CD4-positive, alpha-beta T cell treated with Interleukin-17A for 1 hour (primary cell): ENCODE measurements at places on chromosomes 1 and 21.

DNA sequence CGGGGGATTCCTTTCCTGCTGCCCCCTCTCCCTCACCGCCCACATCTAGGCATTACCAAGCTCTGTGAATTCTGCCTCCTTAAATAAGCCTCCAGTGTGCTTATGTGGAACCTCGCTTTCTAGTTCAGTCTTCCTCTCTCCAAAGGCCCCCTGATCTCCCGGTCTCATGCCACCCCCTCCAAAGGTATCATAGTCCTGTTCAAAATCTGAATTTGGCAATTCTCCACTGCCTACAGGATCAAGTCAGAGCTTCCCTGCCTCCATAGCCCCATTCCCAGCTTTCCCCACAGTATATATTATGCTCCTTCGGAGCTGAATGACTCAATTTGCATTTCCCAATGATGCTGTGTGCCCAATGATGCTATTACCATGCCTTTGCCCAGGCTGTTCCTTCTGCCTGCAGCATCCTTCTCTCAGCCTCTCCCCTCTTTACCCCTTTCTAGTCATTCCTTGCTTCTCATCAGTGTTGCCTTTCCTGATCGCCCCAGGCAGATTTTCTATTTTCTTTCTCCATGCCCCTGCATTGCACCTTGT lies 1.7 kb downstream of the AZIN2 start:
- no peak for DNase-seq

DNA sequence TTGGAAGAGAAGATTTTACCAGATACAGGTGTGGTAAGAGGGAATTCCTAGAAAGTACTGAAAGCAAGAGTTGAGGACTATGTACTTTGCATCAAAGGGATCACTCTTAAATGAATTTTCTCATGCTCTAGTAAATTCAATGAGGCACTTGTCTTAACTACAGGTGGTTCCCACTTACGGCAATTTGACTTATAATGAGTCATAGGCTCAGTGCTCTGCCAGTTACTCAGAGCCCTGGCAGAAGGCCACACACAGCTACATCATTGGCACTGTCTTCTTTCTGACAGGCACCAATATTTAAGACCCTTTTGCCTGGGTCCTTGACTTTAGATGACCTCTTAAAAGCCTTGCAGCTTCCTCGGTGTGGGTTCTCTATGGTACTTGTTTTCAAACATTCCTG lies 15.9 kb upstream of the ADAMTS5 start:
- no peak for DNase-seq

DNA sequence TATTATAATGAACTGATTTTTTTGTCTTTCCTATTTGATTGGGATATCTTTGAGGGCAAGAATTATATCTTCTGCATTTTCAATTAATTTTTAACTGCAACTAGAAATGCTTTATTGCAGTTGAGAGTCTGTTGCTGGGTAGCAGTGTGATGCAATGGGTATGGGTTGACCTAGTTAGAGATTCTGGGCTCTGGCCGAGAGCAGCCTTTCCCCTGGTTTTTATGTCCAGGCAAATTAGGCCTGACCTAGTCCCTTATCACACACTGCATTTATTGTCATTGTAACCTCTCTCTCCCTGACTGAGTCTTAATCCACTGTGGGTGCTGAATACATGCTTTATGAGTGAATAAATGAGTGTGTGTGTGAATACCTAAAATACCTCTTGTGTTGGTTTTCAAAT lies 206.4 kb upstream of the PTGFR start:
- no peak for DNase-seq

GRCh38 chr21:39020751-39021477 lies 162.3 kb downstream of the PSMG1 start:
- DNase-seq = no peak

- DNase-seq = no peak
Measured at GRCh38 chr1:167926486-167926997, 9.9 kb upstream of the DCAF6 start.

DNA sequence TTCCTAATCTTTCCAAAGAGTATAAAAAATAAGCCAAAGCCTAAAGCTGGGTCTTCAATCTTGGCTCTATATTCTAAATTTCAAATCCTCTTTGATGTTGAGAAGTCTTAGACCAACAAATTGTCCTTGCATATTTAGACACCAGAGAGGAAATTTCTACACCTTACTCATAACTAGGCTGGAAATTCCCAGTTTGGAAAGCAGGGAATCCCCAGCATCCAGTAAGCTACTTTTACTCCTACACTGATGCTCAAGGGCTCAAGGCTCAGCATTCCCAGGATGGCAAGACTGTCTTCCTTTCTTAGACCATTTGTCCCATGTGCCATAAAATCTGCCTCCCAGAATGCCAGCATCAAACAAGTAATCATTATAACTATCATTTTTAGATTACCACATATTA lies 28.3 kb downstream of the PRDX6 start:
- no peak for DNase-seq

DNA sequence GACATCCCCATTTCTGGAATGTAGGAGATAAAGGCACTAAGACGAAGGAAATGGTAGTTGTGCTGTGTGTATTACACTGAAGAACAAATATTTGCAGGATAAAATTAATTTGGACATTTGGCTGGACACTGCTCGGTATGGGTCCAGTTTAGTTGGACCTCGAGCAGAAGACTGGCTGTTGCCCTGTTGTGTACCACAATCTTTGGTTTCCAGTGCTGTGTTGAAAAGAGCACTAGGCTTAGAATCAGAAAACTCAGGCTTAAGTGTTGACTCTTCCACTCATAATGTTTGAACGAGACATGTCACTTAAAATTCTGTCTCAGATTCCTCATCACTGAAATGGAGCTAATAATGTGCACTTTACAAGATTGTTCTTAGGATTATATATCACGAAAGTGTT lies 1.2 kb upstream of the ARPC5 start:
- DNase-seq = no peak

- no peak for DNase-seq
Measured at GRCh38 chr1:200909757-200910239, 15.1 kb downstream of the INAVA start.

DNA sequence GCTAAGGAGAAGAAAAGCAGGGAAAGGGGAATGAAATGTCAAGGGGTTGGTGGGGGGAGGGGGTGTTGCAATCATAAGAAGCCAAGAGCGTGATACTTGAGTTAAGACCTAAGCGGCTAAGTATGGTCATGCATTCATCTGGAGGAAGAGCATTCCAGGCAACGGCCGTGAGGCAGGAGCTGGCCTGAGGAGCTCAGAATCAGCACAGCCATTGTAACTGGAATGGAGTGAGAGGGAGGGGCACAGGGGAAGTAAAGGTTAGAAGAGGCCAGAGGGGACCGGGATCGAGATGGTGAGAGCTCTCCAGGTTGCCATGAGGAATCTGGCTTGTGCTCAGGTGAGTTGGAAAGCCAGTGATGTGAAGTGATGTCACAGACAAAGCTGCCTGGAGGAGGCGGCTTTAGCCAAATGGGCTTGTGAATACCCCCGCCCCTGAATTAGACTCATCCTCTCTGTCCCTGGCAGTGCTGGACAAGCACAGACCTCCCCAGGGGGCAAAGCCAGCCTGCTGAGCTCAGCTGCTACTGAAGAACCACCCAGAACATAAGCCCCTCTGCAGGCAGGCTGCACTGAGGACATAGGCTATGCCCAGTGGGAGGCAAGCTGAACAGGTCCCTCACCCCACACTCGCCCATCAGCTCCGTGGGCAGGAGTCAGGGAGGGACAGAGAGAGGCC lies 61.1 kb upstream of the LAPTM5 start:
- no peak for DNase-seq

GRCh38 chr1:100035214-100035613 lies 65.4 kb downstream of the SLC35A3 start:
- no peak for DNase-seq

DNA sequence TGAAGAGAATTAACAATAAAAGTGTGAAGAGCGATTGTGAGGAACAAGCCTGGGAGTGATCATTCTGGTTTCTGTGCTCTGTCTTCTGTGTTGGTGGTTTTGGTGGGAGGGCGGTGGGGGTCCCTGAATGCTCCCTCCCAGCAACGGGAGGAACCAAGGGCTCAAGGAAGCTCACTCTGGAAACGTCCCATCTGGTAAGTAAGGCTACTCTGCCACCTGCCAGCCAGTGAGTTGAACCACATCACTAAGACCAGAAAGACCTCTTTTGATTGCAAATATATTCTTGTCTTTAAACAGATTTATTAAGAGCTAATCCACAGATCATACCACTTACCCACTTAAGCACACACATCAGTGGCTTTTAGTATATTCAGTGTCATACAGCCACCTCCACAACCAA lies 125.0 kb downstream of the PRDM2 start:
- no peak for DNase-seq

GRCh38 chr1:38123356-38124135 lies 77.0 kb upstream of the POU3F1 start:
- no peak for DNase-seq

- DNase-seq = no peak
Measured at GRCh38 chr1:158691907-158692306, 5.4 kb upstream of the SPTA1 start.

GRCh38 chr1:48611841-48612240 lies 139.8 kb upstream of the SPATA6 start:
- DNase-seq = no peak

GRCh38 chr1:154405747-154406571 lies 816 bp downstream of the IL6R start:
- DNase-seq = peak; percentile 48

DNA sequence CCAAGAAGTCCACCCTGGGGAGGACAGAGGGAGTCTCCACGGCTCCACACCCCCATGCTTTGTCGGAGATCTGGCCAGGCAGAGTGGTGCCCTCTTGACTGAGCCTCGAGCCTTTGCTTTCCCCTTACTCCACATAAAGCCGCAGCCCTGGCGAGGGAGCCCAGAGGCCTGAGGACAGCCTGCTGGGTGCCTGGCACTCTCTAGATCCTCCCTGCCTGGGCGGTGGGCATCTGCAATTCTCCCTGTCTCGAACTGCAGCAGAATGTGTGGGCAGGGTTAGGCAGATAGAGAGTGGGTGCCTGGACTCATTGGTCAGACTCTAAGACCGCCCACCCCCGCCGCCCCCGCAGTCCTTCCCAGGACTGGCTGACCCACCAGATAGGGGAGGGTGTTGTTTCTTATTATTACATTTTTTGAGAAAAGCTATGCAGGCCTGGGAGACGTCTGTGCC lies 13.9 kb downstream of the EPHX1 start:
- no peak for DNase-seq

DNA sequence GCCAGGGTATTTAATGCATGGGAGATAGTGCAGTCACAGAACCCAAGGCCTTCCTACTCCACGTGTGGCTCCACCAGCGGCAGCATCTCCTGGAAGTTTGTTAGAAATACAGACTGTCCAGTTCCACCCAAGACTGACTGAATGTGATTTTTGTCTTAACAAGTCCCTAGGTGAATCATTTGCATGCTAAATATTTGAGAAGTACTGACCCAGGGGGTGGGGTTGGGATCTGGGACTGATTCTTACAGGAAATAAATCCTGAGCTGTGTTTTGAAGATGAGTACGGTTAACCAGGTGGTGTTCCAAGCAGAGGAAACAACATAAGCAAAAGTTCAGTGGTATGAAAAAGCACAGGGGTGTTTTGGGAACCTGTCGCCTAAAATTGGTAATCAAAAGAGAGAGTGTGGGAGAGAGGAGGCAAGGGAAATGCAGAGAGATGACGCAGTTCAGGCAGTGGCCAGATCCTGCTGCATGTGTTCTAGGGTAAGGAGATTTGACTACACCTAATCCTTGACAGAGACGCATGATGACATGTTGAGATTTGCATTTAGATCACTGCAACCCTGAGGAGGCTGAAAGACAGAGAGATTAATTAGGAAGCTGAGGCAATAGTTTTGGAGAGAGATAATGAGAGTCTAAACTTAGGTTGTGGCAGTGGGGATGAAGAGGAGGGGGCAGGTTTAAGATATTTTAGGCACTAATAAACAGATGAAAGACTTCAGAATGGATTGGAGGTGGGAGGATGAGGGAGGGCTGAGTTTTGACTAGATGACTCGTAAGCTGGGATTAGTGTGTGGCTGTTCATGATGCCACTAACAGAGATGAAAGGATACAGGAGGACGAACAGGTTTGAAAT lies 3.7 kb upstream of the ZNF326 start:
- no peak for DNase-seq
